Heart left ventricle (tissue), 16 donors: ENCODE measurements at places on chromosomes 5 and 9.

DNA sequence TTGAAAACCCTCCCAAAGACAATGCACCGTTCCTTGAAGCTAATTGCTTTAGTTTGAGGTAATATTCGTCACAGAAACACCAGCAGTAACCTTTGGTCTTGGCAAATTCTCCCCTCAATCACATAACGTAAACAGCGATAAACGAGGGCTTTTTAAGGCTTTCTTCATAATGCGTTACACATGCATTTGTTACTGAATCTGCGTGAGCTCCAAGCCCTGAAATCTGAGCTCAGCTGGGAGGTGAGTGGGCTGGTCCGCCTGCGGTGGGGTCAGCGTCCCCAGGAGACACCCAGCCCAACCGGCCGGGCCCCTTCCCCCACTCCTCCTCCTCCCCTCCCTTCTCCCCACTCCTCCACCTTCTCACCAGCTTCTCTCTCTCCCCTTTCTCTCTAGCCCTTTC lies 91.1 kb downstream of the BARX1 start:
- DNase-seq, result no peak

GRCh38 chr5:31811210-31811609 lies 172.3 kb downstream of the PDZD2 start:
- DNase-seq, result no peak

DNA sequence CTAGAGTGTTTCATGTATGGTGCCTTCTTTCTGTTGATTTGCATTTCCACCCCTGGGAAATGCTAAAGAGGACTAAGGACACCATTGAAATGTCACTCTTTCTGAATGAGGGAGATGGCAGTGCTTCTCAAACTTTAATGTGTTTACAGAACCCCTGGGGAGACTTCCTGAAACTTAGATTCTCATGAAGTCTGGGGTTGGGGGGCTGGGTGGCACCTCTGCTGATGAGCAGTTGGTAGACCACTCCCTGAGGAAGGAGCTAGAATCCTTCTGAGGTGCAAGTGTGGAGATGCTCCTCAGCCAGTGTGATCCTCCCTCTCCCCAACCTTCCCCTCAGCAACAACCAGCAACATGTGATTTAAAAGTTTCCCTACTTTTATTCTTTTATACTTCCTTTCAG lies 546.8 kb downstream of the LRRC70 start:
- no peak for DNase-seq

DNA sequence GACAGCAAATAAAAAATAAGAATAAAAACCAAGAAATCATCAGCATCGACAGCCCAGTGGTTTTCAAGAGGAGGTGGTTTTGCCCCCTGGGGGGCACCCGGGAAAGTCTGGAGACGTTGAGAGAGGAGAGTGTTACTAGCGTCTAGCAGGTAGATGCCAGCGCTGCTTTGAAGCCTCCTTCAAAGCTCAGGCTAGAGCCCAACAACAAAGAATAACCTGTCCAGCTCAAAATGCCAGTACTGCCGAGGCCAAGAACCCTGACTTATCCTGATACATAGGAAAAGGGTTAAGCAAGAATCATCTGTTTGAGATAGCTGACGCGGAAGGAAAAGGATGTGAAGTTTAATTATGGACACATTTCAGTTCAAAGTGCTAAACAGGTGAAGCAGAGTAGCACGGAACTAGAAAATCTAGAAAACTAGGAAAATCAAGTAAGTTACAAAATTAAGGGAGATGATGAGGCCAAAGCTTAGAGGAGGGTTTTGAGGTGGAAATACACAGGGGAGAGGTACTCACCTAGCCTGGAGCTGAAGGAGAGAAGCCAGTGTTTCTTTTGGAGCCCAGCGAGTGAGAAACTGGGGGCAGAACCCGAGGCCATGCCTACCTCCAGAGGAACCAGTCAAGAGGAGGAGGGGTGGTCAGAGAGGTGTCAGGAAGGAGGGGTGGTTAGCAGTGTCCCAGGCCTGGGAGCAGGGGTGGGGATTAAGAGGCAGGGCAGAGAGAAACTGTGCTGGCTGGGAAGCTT lies 121.0 kb upstream of the RETREG1 start:
- no peak for DNase-seq
